ENCODE measurements at places on chromosomes 1 and 21. TPM values are rescaled to one million over a fixed set of nuclear protein-coding genes. Genes with fewer than 3 reads are reported as not detected.

The NIPAL3 gene
- 42.1 TPM for polyA plus RNA-seq

The IL12RB2 gene
- polyA plus RNA-seq = 0.63 TPM

The PTGER3 gene
- polyA plus RNA-seq = 0.04 TPM

The CEP350 gene
- polyA plus RNA-seq = 8.2 TPM

The TRIM17 gene
- 0.53 TPM for polyA plus RNA-seq

The SHISAL2A gene
- not detected for polyA plus RNA-seq

The SLC45A1 gene
- 0.09 TPM for polyA plus RNA-seq

The GUCA2B gene
- polyA plus RNA-seq = not detected

GRCh38 chr1:22615886-22616285, 20.5 kb upstream of the C1QA start:
- no peaks in the 10 kb centered on the region for H3K4me1 ChIP-seq
- no peak overlapping the region for H3K4me3 ChIP-seq
- H3K27ac ChIP-seq = no peak overlapping the region
- H3K27me3 ChIP-seq = peaks cover 36% of the 10 kb centered on the region

DNA sequence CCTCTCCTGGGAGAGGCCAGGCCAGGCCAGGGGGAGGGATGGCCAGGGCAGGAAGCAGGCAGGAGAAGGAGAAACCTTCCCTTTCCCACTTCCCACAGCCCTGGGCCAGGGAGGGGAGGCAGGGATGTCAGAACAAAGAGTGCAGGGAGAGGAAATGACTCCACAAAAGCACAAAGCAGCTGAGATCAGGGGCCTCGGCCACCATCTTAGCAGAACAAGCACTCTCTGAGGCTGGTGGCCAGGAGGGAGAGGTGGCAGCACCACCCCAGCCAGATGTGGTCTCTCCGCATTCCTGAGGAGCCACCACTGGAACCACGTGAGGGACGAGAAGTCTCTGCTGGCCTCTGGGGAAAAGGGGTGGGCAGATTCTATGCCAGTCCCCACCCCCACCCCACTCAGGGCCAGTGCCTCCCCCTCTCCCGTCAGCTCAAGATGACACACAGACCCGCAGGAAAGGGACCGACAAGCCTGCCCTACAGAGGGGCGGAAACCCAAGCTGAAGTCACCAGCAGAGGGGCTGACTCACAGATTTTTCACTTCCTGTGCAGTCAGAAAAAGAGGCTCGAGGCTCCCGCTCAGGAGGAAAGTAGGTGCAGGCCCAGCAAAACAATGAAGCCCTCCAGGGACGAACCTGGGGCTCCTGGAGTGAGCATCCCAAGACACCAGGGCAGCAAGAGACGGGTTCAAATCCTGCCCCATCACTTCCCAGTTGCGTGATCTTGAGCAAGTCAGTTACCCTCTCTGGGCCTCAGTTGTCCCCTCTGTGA, 24.1 kb upstream of the ALDH4A1 start:
- peak overlapping the region; percentile 4 for H3K4me3 ChIP-seq
- no peaks in the 10 kb centered on the region for H3K27me3 ChIP-seq
- H3K36me3 ChIP-seq = peaks cover 2% of the 10 kb centered on the region
- H3K27ac ChIP-seq = peak overlapping the region; percentile 95
- peak; percentile 97 for DNase-seq

- no peak overlapping the region for H3K27ac ChIP-seq
- DNase-seq = no peak
- peaks cover 3% of the 10 kb centered on the region for H3K27me3 ChIP-seq
- peaks cover 18% of the 10 kb centered on the region for H3K4me1 ChIP-seq
- H3K4me3 ChIP-seq = no peak overlapping the region
Observed at GRCh38 chr1:201167041-201167991, 13.0 kb upstream of the TMEM9 start.

DNA sequence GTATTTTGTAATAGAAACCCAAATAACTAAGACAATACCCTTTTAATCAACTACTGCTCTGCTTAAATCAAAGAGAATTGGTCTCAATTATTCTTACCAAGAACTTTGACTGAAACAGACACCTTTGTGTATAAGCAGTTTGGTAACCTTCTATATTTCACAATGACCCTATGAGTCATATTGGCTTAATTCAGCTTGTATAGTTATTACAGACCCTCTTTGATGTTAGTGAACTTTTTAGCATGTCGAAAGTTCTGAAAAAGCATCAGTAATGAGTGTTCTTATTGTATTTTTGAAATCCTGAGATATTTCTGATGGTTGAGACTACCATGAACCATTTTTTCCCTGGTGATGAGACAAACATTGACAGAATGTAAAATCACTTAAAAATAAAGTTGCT, 43.3 kb upstream of the RABGAP1L start:
- no peak overlapping the region for H3K4me3 ChIP-seq
- no peak for DNase-seq
- H3K27ac ChIP-seq = no peak overlapping the region
- H3K27me3 ChIP-seq = peaks cover 5% of the 10 kb centered on the region
- no peaks in the 10 kb centered on the region for H3K4me1 ChIP-seq
- no peaks in the 10 kb centered on the region for H3K36me3 ChIP-seq

DNA sequence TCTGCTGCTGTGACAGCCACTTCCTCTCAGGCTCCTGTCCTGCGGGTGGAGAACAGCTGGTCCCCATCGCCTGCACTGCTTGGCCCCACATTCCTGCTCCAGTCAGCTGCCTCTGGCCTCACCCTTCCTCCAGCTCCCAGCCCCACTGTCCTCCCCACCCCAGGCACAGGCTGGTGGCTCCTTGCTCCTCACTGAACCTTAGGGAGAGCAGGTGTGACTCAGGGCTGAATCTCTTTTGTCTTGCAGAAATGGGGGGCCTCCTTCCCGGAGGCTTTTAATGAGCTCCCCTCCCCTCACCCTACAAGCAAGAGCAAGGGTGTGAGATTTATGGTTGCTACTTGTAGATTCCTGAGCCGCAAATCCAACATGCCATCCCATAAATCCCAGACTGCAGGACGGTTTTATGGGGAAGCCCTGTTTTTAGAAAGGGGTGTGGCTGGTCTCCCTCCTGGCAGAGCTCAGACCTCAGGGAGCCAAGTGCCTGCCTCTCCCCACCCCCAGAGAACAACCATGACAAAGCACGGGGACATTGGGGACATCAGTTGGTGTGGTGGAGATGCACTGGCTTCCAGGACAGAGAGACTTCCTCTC, 15.2 kb downstream of the CDK18 start:
- H3K36me3 ChIP-seq = no peaks in the 10 kb centered on the region
- H3K4me1 ChIP-seq = no peaks in the 10 kb centered on the region
- H3K27me3 ChIP-seq = no peaks in the 10 kb centered on the region
- H3K4me3 ChIP-seq = no peak overlapping the region

GRCh38 chr1:62317021-62317768, 2.0 kb downstream of the KANK4 start:
- H3K27ac ChIP-seq = no peak overlapping the region
- peaks cover 16% of the 10 kb centered on the region for H3K4me1 ChIP-seq
- H3K27me3 ChIP-seq = peaks cover 25% of the 10 kb centered on the region
- no peaks in the 10 kb centered on the region for H3K36me3 ChIP-seq
- H3K4me3 ChIP-seq = no peak overlapping the region

GRCh38 chr1:12426030-12426429, 192.0 kb downstream of the DHRS3 start:
- no peak for DNase-seq
- no peaks in the 10 kb centered on the region for H3K4me1 ChIP-seq
- H3K36me3 ChIP-seq = peaks cover 3% of the 10 kb centered on the region
- H3K4me3 ChIP-seq = no peak overlapping the region

- DNase-seq = peak; percentile 92
- peak overlapping the region; percentile 83 for H3K27ac ChIP-seq
- no peak overlapping the region for H3K4me3 ChIP-seq
- H3K27me3 ChIP-seq = no peaks in the 10 kb centered on the region
- peaks cover 49% of the 10 kb centered on the region for H3K4me1 ChIP-seq
Observed at GRCh38 chr1:112904071-112904830, 51.7 kb downstream of the SLC16A1 start.

DNA sequence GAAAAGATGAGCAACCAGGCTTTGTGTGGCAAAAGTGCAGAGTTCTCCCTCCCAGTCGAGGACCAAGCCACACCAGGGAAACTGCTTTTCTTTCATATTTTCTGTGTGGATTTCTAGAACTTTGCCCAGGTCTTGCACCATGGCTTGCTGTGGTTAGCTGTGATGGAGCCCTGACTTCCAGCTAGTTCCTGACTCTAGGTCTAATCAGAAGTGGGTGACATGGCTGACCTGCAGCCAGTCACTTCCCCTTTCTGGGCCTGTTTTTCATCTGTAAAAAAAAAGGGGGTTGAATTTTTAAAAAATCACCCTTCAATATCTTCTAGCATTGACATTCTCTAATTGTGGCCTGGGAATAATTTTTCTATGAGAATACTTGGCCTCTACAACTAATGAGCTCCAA, 491.2 kb upstream of the USP24 start:
- H3K36me3 ChIP-seq = no peaks in the 10 kb centered on the region
- no peak overlapping the region for H3K27ac ChIP-seq
- no peaks in the 10 kb centered on the region for H3K27me3 ChIP-seq
- no peak for DNase-seq
- no peaks in the 10 kb centered on the region for H3K4me1 ChIP-seq

GRCh38 chr1:32759997-32760623, 57.0 kb downstream of the YARS1 start:
- no peaks in the 10 kb centered on the region for H3K27me3 ChIP-seq
- H3K27ac ChIP-seq = peak overlapping the region; percentile 99
- peaks cover 6% of the 10 kb centered on the region for H3K36me3 ChIP-seq
- H3K4me1 ChIP-seq = peaks cover 83% of the 10 kb centered on the region
- peak; percentile 97 for DNase-seq
